ENCODE measurements at places on chromosomes 4 and X. TPM values are rescaled to one million over a fixed set of nuclear protein-coding genes. Genes with fewer than 3 reads are reported as not detected.

BMPR1B gene
- 0.77 TPM for total RNA-seq

PGK1 gene
- total RNA-seq = 956 TPM

DCUN1D4 gene
- 33.3 TPM for total RNA-seq

PAGE4 gene
- total RNA-seq = 0.82 TPM

SLC16A2 gene
- total RNA-seq = 48.4 TPM

ARHGAP10 gene
- total RNA-seq = 9.6 TPM

MAOB gene
- 0.74 TPM for total RNA-seq

SULT1B1 gene
- 0.14 TPM for total RNA-seq

PPAT gene
- 89.0 TPM for total RNA-seq

AIFM1 gene
- 55.0 TPM for total RNA-seq

XAGE2 gene
- not detected for total RNA-seq

SUPT20HL2 gene
- total RNA-seq = not detected

SPINK2 gene
- 0.92 TPM for total RNA-seq

MAP7D2 gene
- total RNA-seq = 0.57 TPM

POU3F4 gene
- 3.6 TPM for total RNA-seq

CENPVL2 gene
- total RNA-seq = 3.5 TPM

CLDN34 gene
- total RNA-seq = 0.52 TPM

ASB9 gene
- 0.11 TPM for total RNA-seq

SMARCA1 gene
- 57.3 TPM for total RNA-seq

GPC3 gene
- total RNA-seq = 32.4 TPM

ADH1C gene
- total RNA-seq = 0.23 TPM

HELT gene
- 0.28 TPM for total RNA-seq

SPIN4 gene
- total RNA-seq = 12.4 TPM

All from WTC11 (cell line).